ENCODE measurements at places on chromosomes 7 and 10.

GRCh38 chr7:11346302-11346701, 372.6 kb downstream of the PHF14 start:
- no peak for DNase-seq

DNA sequence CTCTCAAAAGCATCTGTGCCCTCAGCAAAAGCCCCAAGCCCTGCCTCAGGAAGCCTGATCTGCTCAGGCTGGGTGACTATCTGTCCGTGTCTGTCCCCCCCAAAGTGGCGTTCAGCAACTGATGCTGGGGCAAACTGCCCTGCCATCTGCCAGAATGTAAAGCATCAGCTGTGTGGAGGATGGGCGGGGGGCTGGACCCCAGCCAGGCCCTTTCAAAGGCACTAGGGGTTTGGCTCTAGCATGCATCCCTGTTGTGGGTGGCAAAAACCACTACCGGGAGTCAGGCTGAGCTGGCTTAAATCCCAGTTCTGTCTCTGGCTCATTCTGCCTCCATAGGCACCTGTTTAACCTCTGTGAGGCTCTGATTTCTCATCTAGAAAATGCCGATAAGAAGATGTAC, 35.5 kb downstream of the GPRIN2 start:
- DNase-seq: peak; percentile 41

DNA sequence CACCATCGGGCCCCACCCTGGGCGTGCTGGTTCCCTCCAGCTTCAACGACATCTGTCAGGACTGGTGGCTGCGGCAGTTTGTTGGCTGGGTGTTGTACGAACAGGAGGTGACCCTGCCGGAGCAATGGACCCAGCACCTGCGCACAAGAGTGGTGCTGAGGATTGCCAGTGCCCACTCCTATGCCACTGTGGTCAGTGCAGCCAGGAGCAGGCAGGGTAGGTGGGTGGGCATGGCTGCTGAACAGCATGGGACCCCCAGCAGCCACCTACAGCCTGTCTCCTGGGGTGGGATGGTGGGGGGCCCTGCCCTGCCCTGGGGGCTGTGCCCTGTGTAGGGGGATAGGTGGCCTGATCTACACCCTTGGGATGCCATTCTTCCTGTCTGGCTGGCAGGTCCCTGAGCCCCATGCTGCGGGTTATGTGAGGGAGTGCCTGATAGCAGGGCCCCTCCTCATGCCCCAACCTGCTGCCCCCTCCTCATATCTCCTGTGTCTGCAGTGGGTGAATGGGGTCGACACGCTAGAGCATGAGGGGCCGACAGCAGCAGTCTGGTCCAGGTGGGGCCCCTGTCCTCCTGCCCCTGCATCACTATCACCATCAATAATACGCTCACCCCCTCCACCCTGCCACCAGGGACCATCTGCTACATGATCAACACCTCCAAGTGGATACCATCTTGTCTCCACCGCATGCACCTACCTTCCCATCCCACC, 56.9 kb downstream of the ZNF727 start:
- no peak for DNase-seq

- DNase-seq: no peak
Observed at GRCh38 chr7:33399528-33400213, 270.3 kb downstream of the BBS9 start.

DNA sequence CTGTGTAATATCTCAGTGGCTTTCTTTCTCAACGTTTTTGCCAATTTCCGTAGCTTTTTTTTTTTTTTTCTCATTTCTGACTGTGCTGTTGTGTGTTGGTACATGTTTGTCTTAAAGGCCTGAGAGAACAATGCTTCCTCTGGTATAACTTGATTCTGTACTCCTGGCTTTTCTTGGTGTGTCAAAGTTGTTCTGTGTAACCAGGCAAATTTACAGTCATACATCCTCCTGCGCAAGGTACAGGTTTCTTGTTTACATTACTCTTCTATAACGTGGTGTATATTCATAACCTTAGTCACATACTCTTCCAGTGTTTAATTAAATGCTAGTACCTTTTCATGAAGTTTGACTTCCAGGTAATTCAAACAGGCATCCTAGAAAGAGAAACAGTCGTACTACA, 8.3 kb upstream of the ARHGAP12 start:
- DNase-seq: no peak

- no peak for DNase-seq
Observed at GRCh38 chr7:144735505-144736276, 100.2 kb downstream of the TPK1 start.

- DNase-seq: no peak
Observed at GRCh38 chr7:75854233-75854632, 24.6 kb upstream of the RHBDD2 start.

DNA sequence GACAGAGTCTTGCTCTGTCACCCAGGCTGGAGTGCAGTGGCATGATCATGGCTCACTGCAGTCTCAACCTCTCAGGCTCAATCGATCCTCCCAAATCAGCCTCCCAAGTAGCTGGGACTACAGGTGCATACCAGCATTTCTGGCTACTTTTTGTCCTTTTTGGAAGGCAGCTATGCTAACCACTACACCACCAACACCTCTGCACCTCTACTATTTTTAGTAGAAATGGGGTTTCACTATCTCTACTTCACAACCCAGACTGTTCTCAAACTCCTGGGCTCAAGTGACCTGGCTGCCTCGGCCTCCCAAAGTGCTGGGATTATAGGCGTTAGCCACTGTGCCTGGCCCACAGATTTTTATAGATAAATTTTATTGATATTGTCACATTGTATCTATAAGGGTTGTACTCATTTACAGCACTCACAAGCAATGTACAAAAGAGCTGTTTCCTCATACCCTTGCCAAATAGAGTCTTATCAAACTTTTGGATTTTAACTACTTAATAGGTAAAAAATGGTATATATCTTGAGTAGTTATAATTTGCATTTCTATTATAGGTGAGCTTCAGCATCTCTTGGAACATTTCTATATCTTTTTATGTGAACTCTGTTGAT, 23.7 kb downstream of the PRR15 start:
- DNase-seq: no peak

GRCh38 chr7:18941207-18941606, 176.2 kb downstream of the TWIST1 start:
- DNase-seq: no peak

DNA sequence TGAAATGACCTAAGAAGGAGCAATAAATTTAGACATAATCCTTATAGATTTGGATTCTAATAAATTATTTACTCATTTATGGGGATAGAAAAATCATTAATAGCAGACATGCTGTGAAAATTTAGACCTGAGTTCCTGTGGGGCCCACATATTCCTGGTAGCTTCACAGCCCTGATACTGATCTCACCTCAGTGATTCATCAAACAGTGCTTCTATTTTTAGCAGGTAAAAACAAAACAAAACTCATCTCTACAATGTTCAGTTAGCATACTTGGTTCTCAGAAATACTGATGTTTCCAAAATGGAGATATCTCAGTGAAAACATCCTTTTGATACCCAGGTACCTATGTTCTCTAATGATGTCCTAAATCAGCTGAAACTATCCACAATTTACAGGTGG, 841.1 kb upstream of the SORCS1 start:
- DNase-seq: no peak

- no peak for DNase-seq
Observed at GRCh38 chr10:99369551-99369950, 40.4 kb downstream of the CNNM1 start.

DNA sequence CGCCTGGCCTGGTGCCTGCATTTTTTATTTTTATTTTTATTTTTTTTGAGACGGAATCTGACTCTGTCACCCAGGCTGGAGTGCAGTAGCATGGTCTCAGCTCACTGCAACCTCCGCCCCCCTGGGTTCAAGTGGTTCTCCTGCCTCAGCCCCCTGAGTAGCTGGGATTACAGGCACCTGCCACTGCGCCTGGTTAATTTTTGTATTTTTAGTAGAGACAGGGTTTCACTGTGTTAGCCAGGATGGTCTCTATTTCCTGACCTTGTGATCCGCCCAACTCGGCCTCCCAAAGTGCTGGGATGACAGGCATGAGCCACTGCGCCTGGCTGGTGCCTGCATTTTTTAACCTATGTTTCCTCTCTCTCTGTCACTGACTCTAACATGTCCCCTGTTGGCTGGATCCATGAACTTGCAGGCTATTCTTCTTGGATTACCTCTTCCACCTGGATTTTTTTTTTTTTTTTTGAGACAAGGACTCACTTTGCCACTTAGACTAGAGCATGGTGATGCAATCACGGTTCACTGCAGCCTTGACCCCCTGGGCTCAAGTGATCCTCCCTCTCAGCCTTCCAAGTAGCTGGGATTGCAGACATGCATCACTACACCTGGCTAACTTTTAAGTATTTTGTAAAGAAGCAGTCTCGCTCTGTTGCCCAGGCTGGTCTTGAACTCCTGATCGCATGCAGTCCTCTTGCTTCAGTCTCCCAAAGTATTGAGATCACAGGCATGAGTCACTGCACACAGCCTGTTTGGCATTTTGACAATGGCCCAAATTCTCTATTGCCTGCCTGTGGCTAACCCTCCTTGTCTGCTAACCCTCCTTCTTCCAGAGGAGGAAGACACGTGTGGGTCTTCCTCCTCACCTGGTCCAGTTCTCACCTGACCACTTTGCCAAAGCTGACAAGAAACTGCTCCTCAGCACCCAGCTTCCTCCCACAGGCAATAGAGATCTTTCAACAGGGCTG, 23.0 kb upstream of the PRPF18 start:
- DNase-seq: no peak

DNA sequence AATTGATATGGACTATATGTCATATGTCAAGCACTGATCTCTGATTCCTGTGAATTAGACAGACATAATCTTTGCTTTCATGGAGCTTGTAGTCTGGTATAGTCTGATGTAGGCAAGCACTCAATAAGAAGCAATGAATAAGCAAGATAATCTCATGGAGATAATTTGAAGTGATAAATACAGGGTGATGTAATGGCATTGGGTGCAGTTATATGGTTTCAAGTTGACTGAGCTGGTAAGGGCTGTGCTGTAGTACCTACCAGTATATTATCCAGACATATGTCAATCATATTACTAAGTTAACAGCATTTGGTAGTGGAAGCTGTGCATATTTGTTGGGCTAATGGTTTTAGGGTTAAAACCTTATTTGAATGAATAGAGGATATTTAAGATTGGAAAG, 117.5 kb upstream of the PRPS1L1 start:
- DNase-seq: no peak

DNA sequence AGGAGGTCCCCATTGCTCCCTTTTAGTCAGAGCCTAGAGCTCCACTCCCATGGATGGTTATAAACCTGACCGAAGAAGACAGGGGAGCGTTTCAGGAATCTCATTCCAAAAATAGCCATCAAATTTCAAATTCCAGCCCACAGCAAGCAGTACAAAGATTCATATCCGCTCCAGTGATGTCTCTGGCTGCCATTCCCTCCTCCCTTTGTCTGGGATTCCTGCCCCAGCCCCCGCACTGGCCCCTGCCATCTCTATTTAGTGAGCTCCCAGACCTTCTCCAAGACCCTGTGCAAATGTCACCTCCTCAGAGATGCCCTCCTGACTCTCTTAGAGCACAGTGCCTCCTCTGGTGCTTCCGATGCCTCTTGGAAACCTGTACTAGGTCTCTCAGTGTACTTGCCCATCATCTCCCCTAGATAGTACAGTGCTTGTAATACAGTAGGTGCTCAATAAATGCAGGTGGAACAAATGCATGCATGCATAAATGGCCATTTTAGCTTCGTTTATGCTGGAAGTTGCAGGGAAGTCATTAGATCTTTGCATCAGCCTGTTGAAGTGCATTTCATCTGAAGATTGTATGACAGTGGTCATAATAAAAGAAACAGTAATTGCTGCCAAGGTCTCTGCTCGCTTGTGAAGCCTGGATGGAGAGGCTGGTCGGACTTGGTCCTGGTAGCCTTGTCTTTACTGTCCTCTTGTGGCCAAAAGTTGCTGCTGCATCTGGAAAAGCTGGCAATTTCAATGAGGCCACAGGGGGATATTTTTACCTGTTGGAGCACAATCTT, 32.0 kb upstream of the HABP2 start:
- DNase-seq: no peak

DNA sequence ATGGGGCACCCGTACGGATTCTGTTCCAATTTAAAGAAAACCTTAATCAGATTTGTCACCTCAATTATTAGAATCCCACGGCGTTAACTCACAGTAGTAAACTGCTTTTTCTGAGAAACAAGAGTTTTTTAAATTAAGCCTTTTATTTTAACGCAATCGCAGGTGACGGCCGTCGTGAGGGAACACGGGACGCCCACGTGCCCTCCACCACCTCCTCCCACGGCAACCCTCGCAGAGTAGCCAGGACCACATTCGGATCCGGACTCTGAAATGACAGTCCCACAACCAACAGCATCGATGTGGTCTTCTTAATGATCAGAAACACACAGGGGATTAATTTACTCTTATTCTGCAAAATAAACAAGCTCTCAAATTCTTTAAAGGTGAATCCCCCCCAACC, 22.0 kb upstream of the GPR146 start:
- no peak for DNase-seq

- DNase-seq: no peak
Observed at GRCh38 chr7:151806952-151807775, 69.8 kb downstream of the PRKAG2 start.

GRCh38 chr7:47999413-47999812, 20.0 kb upstream of the HUS1 start:
- no peak for DNase-seq

DNA sequence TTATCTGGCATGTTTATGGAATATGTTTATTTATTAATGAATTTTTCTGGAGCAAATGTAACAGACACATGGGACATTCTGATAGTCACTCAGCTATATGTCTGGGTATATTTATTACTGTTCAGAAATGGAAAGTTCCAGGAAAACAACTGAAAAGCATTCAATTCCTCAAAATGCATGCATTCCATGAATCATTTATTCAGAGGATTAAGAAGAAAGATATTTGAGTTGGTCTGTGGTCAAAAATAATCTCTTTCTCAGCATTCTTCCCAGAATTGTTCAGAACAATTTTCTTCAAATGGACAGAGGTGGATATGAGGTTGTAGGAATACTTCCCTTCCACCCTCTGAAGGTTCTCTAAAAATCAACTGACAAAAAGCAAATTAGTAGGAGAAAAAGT, 97.6 kb upstream of the ITGB1 start:
- DNase-seq: no peak

DNA sequence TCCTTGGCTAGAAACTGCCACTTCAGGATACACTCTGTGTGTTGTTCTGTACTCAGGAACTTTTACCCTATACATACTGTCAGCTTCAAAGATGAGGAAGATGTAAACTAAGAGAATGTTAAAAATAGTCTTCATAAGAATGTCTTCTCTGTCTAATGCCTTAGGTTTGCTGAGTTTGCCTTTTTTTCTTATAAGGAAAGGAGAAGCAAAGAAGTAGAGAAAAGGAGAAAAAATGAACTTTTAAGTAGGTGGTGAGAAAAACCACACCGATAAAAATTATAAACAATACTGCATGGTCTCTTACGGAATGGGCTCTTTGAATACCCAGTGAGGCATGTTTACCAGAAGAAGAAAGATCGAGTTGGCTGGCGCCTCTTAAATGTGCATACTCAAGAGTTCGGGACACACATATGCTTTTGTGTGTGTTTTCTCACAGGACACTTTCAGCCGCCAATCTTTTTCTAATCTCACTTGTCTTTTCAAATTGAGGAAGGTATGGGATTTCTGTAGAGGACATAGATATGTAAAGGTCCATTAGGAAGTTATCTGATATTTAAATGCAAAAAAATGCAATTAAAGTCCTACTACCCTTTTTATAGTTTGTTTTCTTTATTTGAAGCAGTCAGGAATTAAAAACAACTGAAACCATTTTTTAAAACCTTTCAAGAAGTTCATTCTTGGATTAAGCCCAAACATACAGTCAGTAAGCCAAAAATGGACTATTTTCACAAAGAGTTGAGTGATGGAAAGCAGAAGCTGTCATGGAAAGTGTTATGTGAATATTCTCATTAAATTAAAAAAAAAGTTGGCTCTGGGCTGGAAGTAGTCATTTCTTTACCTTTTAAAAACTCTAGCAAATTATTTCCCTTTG, 100.6 kb upstream of the MDFIC start:
- DNase-seq: no peak

Measured in natural killer cell treated with Interleukin-12 subunit alpha and Interleukin-12 subunit beta and Interleukin-15 and Interleukin-18, amount 100 ng/mL, for 72 hours (primary cell).